Erythroblast (primary cell): ENCODE measurements at places on chromosomes 6 and 20.
A peak's percentile ranks its signal among the peaks of the same experiment; 100 is the strongest.

DNA sequence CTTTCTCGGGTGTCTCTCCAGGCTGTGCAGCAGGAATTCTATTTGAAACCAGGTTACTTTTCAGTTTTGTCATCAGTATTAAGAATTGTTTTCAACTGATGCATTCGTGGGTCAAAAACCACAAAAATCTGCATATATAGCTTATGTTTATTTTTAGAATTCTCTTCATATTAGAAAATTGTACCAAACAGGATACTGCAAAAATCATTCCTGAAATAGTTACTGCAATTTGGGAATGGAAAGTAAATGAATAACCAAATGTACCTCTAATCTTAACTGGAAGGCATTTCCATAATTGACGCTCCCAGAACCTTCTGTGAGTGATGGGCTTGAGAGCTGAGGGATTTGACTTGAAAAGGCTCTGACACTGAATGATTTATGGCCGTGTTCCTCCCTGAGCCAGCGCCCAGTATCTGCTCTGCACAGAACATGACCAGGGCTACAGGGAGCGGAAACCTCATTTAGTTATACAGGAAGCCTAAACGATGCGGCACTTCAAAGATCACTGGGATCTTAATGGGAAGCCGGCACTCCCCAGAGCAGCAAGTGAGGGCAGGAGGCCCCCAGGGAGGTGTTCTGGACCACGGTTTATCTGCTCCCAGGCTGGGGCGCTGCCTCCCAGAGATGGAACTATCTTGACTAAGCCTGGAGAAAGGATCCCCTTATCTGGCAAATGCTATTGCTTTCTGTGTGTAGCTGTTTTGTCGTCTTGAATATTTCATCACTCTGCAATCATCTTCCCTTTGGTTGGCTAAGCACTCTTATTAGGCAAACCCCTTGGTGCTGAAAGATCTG is 446.0 kb downstream of the QKI start:
- DNase-seq = peak; percentile 94

GRCh38 chr20:24686156-24686555 is 216.7 kb downstream of the SYNDIG1 start:
- no peak for DNase-seq

DNA sequence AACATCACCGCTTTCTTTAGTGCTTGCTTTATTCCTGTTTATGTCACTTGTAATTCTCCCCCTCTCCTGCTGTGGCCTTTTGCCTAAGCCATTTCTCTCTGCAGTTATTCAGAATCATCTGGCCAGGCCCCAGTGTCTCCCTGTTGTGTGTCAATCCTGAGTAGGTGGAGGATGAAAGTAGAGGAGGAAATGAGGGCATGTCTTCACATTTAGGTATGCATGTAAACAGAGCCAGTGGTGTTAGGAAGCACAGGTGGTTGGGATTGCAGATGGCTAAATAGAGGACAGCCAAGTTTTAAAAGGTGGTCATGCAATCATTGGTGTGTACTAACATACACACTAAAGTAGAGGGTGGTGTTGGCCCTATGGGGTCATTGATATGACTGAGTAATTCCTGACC is 5.2 kb downstream of the PRSS35 start:
- no peak for DNase-seq

DNA sequence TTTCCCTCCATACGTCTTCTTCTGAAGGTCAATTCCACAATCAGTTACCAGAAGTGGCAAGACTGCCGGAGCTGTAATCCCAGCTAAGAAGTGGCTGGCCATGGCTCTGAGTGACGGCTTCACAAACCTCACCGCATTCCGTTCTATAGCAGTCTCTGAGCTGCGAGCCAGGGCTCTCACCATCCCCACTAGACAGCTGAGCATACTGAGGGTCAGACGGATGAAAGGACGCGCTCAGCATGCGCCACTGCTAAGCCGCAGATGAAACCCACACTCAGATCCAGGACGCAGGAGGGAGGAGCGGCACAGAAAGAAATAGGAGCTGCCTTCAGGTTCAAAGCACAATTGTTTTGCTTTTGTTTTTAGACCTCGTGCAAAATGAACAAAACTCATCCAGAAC is 97.9 kb downstream of the ANKRD60 start:
- no peak for DNase-seq

- DNase-seq = no peak
Observed at GRCh38 chr6:85361643-85362014, 88.3 kb upstream of the NT5E start.

- peak; percentile 76 for DNase-seq
Observed at GRCh38 chr20:31676609-31676989, 38.9 kb downstream of the COX4I2 start.

GRCh38 chr20:48721324-48722001 is 106.3 kb downstream of the PREX1 start:
- DNase-seq = no peak

DNA sequence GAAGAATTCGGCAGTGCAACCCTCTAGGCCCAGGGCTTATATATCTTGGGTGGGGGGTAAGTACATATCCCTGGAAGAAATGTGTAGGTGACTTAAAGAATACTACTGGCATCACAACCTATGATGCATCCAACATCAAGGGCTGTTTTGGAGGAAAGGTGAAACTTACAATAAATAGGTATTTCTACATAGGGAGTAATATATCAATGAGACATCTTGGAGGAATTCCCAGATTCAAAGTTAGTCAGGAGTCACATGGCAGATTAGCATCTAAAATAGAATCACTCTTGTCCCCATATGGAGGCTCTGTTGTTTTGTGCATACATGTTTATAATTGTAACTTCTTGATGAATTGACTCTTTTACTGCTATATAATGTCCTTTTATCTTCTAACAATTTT is 375.5 kb downstream of the PAX1 start:
- DNase-seq = no peak

GRCh38 chr6:145155411-145155810 is 579.9 kb downstream of the EPM2A start:
- DNase-seq = no peak

- peak; percentile 64 for DNase-seq
Observed at GRCh38 chr6:41705996-41706835, 29.2 kb downstream of the TFEB start.

DNA sequence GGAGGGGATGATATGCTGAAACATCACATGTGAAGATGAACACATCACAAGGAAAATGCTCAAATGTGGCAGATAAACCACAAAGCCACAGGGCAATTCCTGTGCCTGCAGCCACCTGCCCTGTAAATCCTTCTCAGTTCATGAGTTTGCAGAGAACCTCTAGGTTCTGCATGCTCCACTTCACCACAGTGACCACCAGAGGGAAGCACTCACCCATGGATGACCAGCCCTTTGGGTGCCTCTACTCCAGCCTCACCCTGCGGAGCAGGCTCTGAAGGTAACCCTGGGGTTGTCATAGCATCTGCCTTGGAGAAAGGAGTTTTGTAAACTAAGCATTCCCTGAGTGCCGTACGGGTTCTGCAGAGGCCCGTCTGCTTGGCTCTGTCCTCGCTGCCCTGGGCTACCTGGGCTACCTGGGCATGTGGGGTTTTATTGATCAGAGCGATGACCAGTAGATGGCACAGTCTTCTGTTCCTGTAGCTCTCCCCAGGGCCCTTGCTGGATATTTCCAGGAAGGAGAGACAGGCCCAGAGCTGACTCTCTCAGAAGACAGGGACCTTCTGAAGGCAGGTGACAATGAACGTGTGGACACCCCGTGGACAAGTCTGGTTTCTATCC is 31.7 kb upstream of the CST1 start:
- peak; percentile 13 for DNase-seq

- DNase-seq = peak; percentile 27
Observed at GRCh38 chr6:149060300-149060984, 257.1 kb upstream of the TAB2 start.

DNA sequence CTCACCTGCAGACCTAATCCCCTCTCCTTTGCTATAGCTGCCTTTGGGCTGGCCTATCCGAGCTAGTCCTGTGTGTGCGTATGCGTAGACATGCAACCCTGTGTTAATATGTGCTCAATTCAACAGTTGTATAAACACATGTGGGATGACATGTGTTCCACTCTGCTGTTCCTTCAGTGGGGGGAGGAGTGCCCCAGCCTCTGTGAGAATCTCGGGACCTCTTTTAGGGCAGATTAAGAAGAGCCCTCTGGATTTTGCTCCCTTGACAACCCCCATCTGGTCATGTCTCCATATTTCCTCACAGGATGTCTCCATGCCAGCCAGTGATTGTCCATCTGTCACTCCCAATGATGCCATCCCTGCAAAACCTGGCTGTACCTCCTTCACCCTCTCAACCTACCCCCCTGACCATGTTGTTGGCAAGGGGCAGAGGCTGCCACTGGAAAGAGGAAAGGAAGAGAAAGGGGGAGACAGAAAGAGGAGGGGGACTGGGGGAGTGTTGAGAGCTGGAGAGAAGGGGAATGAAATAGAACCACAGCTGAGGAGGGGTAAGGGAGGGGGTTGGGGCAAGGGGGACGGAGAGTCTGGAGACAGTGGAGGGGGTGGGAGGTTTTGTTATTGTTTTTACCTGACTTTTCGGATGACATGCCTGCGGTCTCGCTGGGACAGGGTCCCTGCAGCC is 417 bp downstream of the PRRT1 start:
- DNase-seq = no peak

DNA sequence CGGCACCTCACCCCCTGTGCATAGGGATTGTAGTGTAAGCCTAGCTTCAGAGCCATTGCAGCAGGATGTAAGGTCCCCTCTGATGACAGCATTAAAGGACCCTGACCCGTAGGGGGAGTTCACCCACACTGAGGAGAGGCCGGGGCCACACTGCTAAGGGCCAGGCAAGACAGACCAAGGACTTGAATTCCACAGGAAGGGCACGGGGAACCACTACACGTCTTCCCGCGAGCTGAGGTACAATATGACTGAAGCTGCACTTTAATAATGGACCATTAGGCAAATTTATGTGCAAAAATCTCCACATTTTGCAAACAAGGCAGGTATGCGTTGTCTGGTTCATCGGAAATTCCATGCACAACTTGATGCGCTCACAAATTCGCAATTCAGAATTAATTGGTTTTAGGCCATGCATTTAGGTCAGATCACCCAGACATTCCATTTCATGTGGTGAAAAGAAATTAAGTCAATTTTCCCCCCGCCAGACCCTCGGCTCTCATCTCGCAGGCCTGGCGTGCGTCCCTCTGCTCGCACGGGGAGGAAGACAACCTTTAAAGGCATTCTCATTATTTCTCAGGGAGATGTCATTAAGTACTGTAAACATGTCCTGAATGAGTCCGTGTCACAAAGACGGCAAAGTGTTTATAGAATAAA is 111.8 kb downstream of the FOXA2 start:
- DNase-seq = no peak

DNA sequence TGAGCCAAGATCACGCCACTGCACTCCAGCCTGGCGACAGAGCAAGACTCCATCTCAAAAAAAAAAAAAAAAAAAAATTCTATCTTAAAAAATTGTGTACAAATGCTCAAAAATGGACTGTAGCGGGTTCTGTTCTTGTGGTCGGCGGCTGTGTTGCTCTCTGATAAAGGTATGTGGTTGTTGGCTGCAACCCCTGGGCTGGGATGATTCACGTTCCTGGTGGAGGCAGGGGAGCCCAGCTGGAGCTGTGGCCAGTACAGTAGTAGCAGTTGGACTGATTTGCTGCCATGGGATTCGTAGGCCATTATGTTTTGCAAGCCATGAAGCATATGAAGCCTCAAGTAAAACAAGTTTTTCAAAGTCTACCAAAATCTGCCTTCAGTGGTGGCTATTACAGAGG is 22.3 kb downstream of the MDN1 start:
- DNase-seq = peak; percentile 81

- no peak for DNase-seq
Observed at GRCh38 chr6:114430534-114431124, 87.8 kb upstream of the HS3ST5 start.

GRCh38 chr6:79385893-79386292 is 151.3 kb downstream of the LCA5 start:
- no peak for DNase-seq

DNA sequence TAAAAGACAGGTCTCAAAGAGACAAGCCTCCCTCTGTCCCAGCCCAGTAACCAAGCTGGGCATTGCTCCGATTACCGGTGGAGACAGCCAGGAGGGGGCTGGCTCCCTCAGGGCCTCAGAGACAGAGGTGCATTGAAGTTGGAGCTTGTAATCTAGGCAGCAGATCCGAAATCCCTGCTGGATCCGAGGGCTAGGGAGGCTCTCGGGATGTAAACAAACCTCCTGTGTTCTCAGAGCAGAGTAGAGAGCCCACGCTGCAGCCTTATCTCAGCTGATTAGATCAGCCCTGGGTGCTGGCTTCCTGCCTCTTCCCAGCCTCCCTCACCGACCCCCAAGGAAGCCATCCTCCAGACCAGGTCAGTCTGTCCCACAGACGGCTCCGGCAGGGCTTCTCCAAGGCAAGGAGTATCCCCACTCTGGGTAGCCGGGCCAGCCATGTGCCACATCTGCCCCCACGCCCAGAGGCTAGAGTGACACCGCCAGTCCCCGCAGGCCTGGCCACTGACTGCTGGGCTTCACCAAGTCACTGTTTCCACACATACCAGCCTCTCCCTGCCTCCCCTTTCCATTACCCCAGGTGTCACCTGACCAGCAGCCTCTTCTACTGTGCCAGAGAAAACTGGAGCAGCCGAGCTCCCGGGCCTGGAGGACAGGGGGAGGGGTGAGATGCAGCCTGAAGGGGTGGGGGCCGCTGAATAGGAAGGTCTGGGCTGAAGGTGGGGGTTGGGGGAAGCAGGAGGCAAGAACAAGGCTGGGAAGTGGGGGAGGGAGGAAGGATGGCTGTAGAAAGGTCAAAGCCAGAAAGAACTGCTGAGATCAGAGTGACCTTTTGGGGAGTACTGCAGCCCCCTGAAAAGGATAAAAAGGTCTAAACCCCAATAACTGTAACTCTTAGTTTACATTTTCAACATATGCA is 6.0 kb downstream of the SDC4 start:
- DNase-seq = peak; percentile 33

DNA sequence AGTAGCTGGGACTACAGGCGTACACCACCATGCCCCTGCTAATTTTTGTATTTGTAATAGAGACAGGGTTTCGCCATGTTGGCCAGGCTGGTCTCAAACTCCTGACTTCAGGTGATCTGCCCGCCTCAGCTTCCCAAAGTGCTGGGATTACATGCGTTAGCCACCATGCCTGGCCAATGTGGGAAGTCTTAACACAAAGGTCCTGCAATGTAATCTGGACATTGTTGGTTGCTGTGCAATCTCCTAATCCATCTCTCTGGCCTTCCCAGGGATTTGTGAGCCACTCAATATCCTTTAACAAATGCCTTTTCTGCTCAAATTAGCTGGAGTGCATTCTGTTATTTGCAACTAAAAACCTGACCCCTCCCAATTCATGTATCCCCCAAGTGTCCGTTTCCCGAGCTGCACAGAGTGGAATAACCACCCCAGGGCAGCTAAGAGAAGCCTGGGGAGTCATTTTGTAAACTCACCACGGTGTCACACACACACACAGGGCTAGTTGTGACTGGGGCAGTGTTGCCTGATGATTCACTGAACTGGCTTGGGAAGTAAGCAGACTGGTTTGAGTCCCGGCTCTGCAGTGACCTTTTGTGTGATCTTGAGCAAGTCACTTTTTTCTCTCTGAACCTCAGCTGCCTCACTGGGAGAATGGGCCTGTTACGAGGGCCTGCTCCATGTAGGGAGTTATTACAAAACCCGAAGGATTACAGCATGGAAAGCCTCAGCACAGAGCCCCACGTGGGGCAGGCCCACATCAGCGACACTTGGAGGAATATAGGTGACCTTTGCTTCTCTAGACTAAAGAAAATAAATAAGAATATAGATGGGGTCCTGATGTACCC is 152.3 kb downstream of the ZMYND8 start:
- DNase-seq = no peak

GRCh38 chr6:130697995-130698535 is 129.1 kb upstream of the SMLR1 start:
- DNase-seq = peak; percentile 44
